Stimulated activated CD4-positive, alpha-beta T cell treated with anti-CD3 and anti-CD28 coated beads, Interleukin-2, amount 100 ng/mL, for 24 hours (primary cell): ENCODE measurements at places on chromosomes 6 and 20.

DNA sequence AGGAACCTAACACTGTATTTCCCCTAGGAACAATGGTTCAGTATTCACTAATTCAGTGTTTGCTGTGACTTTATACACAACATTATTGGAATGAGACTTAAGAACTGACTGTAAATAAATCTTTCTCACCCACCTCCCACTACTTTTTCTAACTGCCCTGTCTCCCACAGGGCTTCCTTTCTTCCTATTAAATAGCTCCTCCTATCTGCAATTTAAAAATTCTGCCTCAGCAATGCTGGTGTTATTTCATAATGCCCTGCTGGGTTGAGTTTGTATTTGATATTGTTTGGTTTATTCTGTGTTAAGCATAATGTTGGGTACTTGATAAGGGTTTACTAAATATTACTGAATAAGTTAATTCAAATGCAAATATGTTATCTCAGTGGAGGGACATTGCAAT, 573.1 kb upstream of the RNF217 start:
- no peak for DNase-seq

DNA sequence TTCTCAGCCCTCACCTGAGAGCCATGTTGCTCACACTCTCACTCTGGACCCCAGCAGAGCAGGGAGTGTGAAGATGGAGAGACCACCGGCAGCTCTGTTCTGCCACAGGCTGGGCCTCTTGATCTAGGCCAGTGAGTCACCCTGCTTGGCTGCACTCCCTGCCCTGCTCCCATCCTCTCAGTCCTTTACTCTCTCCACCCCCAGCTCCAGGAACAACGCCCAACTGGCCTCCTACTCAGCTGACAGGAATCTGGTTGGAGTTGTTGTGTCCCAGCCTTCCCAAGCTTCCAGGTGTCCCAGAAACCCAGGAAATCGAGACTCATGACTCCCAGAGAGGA, at the start of gene PSORS1C1:
Gene PSORS1C1 (plus strand): TSS at position 260 of the 338 bp plus-strand sequence. CDS start 14,833 bp downstream, outside the sequence.
- no peak for DNase-seq

GRCh38 chr6:70813885-70814284, 143.0 kb downstream of the B3GAT2 start:
- no peak for DNase-seq

GRCh38 chr6:45185403-45186251, 142.5 kb upstream of the RUNX2 start:
- DNase-seq, result no peak
